ENCODE measurements at places on chromosomes 16 and 17.

DNA sequence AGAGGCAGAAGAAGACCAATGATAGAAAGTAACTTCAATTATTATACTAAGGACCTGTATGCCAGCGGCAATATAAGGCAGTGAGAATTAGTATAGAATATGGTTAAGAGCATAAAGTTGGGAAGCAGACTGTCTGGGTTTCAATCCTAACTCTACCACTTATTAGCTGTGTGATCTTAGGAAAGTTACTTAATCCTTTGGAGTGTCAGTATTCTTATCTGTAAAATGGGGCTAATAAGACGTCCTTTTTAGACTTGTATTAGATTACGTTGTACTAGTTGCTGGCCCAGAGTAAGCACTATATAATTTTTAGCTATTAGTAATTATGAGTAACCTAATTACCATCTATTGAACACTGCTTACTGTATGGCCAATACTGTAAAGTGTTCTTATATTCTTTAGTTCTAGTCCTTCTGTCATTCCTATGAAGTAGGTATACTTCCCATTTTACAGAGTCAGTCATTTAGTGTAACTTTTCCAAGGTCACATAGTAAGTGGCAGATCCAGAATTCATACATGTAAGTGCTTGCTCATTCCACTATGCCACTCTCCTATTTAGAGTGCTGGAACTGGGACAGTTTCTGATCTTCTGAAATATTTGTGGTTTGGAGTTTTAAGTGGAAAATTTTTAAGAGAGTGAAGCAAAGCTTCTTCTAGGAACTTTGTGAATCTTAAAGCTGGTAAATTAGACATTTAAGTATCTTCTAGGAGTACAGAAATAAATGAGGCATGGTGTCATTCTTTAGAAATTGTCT lies 22.5 kb downstream of the HEATR9 start:
- DNase-seq, result no peak

DNA sequence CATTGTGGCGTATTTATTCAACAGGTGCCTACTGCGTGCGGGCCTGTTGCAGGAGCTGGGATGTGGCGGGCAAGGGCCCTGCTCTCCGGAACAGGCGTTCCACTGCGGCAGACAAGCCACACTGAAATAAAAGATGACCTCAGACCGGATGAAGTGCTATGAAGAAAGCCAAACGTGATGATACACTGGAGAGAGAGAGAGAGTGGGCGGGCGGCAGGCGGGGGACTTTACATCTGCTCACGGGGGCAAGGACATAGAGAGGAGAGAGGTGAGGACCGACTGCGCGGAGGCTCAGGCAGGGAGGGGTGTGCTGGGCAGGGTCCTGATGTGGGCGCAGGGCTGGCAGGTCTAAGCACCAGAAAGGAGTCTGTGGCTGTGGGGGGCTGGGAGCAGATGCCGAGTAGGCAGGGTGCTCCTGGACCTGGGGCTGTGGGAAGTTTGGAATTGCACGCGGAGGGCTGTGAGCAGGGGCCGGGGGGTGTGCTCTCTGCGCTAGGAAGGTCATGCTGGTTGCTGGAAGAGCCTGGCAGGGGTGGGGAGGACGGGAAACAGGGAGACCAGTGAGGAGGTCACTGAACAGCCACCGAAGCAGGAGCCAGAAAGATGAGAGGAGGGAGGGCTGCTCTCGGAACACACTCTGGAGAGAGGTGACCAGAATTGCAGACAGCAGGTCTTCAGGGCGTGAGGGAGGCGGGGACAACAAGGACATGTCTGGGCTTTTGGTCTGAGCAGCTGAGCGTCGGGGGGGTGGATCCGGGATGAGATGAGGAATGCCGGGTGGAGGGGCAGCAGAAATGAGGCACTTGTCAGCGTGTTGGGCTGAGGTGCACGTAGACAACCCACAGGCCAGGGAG lies 9.9 kb downstream of the MXRA7 start:
- DNase-seq, result peak; percentile 48

GRCh38 chr17:72535779-72536178 lies 415.0 kb downstream of the SOX9 start:
- DNase-seq, result no peak

- no peak for DNase-seq
Measured at GRCh38 chr17:1871756-1872155, 42.0 kb downstream of the RPA1 start.

- peak; percentile 84 for DNase-seq
Measured at GRCh38 chr16:533391-534123, 6.0 kb downstream of the CAPN15 start.

GRCh38 chr17:56262803-56263202 lies 109.5 kb downstream of the ANKFN1 start:
- DNase-seq, result no peak

- no peak for DNase-seq
Measured at GRCh38 chr17:64783556-64784352, 121.6 kb upstream of the SMURF2 start.

- no peak for DNase-seq
Measured at GRCh38 chr16:49089533-49089932, 192.1 kb downstream of the CBLN1 start.

- no peak for DNase-seq
Measured at GRCh38 chr16:25033852-25034251, 18.7 kb upstream of the ARHGAP17 start.

DNA sequence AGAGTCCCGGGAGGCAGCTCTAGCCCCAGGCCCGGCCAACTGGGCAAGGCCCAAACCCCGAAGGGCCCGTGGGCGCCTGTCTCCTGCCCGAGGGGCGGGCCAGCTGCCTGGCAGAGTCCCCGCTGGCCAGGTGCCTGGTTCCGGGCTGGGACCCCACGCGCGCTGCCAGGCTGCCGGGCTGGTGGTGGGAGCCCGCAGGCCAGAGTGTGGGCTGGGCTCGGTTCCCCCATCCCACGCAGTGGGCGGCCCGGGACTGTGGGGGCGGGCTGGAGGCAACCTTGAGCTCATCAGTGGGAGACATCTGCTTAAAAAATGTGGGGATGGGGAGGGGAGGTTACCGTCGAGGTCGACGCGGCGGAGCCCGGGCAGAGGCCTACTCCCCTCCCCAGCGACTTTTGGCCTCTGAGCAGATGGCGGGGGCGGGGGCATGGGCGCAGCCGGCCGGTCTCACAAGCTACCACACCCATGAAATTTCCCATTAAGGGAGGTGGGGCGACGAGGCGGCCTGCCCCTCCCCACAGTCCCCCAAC lies 176.4 kb upstream of the GSE1 start:
- peak; percentile 78 for DNase-seq

DNA sequence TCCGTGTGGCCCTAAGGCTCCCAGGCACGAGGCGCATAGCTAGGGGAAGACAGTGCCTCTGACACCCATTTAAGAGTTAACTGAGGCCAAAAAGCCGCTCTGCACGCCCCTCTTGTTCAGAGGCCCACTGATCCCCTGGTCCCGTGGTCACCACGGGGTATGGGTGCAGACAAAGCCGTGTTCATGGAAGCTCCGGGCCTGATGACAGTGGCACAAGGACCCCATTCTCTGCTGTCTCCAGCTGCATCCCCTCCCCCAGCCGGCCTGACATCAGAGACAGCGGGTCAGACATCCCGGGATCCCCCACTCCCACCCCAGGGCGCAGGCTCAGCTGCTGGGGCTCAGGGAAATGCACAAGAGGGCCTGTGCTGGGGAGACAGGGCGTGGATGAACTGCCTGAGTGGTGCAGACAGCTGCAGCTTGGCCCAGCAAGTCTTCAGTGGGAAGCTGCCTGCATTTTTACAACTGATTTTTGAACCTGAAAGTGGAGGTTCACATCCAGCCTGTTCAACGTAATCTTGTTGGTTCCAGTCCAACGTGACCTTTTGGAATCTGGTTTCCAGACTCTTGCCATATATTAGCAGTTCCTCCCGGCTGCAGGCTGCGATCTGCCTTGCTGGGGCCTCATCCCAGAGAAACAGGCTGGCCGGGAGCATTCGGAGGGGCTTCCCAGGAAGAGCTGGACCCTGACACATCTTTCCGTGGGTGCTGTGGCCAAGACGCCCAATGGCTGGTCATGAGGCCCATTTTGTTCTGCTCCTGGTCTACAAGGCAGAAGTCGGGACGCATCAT lies 9.7 kb upstream of the BAHCC1 start:
- DNase-seq, result peak; percentile 45

- no peak for DNase-seq
Measured at GRCh38 chr16:66224626-66225025, 141.9 kb upstream of the CDH5 start.

DNA sequence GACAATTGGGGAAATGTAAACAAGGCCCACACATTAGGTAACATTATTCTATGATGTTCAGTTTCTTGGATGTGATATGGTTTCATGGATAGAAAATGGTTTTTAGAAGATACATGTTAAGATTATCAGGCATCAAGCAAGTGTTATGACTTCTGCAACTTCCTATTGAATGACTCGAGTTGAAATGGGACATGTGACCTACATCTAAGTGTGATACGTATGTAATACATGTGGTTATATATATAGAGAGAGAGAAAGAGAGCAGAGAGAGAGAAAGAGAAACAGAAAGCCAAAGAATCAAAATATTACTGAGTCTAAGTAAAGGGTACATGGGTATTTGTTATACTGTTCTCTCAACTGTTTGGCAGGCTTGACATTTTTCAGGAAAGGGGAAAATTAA lies 1.7 kb downstream of the TMEM170A start:
- DNase-seq, result no peak

DNA sequence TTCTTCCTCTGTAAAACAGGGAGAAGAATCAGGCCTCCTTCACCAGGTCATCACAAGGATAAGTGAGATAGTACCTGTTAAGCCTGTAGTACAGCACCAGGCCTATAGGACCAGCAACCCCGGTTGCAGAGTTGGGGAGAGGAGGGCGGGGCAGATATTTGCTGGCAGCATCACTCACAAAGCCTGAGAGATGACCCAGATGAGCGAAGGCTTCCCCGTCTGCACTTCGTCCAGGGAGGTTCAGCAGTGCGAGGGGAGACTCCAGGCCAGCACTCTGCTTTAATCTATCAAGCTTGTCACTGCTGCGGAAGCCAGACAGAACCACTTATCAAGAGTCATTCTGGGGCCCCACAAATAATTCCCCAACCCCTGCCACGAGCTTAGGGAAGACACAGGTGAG lies 15.8 kb upstream of the RBBP6 start:
- no peak for DNase-seq

- no peak for DNase-seq
Measured at GRCh38 chr17:77127735-77128361, 12.9 kb upstream of the SEC14L1 start.

GRCh38 chr17:41196068-41196467 lies 6.4 kb downstream of the KRTAP9-1 start:
- DNase-seq, result no peak

- DNase-seq, result peak; percentile 85
Measured at GRCh38 chr16:89828870-89829629, 775 bp downstream of the SPIRE2 start.

GRCh38 chr16:15960124-15960971 lies 10.9 kb downstream of the ABCC1 start:
- DNase-seq, result no peak

- no peak for DNase-seq
Measured at GRCh38 chr17:37177254-37177870, 198.4 kb upstream of the C17orf78 start.

GRCh38 chr17:33052856-33053255 lies 61.2 kb downstream of the SPACA3 start:
- no peak for DNase-seq

DNA sequence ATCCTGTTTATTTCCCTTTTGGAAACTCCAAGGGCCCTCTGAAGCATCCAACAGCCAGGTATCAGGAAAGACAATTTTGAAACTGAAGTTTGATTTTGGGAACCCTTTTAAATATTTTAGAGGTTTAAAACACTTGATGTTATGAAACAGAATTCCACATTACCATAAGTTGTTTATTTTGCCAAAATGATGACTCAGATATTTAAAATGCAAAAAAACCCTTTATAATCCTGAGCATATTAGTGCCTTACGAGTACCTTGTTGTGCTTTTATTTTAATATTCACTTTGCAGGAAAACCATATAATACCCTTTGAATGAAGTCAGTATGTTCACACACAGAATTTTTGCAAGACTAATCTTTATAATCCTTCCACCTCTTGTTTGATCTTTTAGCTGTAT lies 765.1 kb upstream of the CA10 start:
- no peak for DNase-seq

- no peak for DNase-seq
Measured at GRCh38 chr16:76222087-76222486, 55.1 kb upstream of the CNTNAP4 start.

GRCh38 chr17:7883781-7884386 lies 4.7 kb upstream of the CHD3 start:
- no peak for DNase-seq

DNA sequence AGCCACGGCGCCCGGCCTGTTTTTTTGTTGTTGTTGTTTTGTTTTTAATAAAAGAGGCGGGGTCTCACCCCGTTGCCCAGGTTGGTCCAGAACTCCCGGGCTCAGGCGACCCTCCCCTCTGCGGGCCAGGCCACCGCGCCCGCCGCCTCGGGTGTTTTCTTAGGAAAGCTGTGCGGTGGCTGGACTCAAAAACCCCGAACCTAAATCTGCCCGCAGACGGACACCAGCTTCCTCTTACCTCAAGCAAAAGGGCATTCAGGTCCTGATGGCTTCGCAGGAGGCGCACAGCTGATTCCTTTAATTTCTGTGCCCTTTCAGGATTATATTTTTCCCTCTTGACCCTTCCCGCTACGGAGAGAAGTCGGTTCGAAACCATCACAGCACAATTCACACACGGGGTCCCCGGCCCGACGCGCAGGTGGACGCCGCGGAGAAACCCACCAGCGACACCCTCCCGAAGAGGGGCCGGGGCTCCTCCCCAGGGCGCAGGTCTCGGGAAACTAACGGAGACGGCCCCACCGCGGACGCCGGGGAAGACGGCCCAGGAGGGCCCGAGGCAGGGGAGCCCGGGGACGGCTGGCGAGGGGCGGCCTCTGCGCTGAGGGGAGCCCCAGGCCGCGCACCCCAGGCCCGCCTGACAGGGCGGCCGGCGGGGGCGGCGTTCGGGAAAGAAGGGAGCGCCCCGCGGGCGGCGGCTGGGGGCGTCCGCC lies 653 bp downstream of the FANCA start:
- DNase-seq, result no peak

DNA sequence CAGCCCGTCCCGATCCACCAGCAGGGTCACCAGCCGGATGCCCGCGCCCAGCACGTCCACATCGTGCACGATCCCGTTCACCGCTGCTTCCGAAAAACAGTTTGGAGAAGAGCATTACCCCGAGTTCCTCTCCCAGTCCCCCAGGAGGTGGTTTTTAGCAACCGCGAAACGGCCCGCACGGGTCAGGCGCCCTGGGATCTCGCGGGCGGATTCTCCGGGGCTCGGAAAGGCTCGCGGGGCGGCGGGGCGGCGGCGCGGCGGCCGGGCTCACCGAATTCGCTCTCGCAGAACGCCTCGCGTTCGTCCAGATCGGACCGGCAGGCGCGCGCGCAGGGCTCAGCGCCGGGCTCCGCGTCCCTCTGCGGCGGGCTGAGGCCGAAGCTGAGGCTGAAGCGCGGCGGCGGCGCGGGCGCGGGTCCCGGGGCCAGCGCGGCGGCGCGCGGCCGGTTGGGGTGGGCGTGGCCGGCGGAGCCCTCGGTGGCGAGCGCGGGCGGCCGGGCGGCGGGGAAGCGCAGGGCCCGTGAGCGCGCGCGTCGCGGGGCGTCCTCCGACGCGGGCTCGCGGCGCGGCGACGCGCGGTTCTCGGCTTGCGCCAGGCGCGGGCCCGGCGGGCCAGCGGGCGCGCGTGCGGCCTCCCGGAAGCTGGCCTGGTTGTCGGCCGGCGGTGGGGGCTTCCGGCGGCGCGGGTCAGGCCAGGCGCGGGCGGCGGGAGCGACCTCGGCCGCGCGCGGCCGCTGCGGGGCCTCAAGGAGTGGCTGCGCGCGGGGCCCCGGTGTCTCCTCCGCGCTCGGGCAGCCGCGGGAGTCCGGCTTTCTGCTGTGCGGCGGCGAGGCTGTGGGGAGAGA lies 2.9 kb downstream of the C17orf58 start:
- DNase-seq, result peak; percentile 83

Measured in pancreas (tissue), 10 donors.